ENCODE measurements at places on chromosomes 16 and 17.

GRCh38 chr17:7136266-7136877 is 21.8 kb upstream of the ASGR2 start:
- DNase-seq: peak; percentile 59

GRCh38 chr17:12866244-12866643 is 76.9 kb downstream of the ARHGAP44 start:
- DNase-seq: no peak

DNA sequence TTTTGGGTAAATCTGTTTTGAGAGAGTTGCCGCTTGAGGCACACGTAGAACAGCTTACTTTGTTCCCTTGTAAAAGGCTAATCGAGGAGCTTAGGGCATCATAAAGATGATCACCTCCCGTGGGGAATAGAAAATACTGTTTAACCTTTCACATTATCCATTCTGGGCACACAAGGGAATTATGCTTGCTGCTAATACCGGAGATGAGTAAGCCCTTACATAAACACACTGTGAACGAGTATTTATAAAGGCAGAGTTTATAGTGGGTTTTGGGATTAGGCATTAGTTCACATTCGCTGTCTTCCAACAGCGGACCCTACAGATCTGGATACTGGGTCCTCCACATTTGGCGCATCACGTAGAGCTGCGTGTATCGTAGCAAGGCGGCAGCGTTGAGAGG is 51.2 kb upstream of the CNTNAP4 start:
- DNase-seq: no peak

GRCh38 chr16:58509256-58510096 is 5.8 kb upstream of the SETD6 start:
- no peak for DNase-seq

DNA sequence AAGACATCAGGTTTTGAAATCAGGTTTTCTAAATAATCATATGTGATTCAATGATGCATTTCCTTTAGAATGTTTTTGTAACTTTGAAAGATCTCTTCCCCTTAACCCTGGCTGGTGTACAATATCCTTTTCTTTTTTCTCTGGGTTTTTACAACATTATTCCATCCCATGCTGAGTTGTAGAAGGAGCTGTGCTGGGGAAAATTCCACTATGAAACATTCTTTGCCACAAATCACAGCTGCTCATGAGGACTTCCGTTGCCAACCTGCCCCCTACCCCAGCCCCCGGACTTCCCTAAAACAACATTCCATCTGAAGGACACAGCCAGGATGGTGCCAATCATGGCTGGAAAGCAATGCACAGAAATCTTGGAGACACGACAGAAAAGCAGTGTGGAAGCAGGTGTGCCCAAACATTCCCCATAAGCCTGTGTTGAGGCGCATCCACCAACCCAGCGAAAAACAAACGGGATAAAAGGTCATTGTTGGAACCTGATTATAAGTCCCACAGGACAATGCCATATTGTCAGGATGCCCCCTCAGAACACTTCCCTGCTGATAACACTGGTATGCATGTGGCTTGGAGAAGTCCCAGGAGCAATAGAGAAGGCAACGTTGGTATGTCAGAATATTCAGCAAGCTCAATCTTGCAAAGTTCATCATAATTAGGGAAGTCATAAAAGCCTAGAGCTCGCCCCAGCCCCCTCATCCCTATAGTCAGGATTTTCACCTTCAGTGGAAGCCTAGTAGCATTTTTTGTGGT is 475.0 kb downstream of the HS3ST3B1 start:
- DNase-seq: no peak

DNA sequence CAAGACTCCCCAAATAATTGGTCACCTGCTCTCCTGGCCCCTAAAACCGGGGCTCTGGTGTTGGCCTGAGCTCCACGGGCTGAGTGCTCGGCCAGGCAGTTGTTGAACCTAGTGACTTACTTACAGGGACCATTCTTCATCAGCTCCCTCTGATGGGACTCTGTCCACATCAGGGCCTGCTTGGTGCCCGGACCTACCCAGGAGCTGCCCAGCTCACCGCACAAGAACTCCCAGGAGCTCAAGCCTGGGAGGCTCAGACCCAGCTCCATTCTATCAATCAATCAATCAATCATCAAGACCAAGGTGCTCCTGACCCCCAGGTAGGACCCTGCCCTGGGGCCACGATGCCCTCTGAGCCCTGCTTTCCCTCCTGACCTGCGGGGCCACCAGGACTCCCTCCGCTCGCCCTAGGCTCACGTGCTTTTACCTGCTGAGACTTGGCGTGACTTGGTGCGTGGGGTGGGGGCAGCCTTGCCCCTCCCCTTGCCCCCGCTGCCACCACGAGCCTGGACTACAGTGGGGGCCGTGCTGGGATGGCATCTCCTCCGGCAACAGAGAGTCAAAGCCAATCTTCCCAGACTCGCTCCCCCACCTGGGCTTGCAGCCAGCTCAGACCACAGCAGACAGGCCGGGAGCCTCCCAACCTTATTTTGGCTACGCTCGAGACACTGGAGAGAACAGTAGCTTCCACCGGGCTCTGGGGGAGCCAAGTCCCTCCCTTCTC is 15.7 kb downstream of the IL34 start:
- DNase-seq: no peak

DNA sequence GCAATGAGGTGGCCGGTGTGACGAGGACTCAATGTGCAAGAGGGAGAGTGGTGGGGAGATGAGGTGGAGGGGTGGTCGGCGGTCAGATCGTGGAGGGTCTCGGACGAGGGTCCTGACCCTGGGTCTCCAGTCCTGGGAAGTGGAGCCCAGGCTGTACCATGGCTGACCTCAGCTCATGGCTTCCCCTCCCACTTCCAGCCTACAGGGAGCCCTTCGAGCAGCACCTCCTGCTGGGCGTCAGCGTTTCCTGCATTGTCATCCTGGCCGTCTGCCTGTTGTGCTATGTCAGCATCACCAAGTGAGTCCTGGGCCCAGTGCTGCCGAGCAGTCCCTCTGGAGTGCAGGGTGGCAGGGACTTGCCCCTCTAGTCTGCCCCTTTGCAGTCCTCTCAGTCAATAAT is 41.8 kb downstream of the IL4R start:
- no peak for DNase-seq

DNA sequence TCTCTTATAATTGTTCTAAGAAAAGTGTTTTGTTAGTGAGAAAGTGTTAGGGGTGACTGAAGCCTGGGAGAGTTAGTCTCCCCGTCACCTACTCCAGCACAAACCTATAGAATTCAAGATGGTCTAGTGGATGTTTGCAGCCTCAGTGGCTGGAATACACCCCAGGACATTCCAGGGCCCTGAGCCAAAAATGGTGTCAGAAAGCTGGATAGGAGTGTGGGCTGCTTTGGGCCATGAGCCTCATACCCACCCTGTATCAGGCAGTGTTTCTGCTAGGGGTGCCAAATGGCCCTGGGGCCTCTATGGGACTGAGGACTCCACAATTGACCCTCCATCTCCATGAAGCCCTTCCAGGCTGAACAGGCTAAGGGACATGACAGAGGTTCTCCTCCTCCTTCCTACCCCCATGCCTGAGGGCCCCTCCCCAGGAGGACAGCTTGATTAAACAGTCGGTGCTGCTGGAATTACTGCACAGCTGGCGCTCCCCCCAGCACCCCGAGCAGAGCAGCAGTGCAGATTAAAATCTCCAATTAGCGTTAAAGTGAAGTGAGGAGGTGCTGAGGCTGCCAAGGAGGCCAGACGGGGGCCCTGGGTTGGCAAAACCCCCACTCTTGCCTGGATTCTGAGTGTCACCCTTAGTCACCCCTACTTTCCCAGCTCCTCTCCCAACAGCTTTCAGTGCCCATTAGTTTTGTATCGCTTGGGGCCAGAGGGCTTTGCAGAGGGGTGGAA is 59.1 kb downstream of the NEUROD2 start:
- no peak for DNase-seq

DNA sequence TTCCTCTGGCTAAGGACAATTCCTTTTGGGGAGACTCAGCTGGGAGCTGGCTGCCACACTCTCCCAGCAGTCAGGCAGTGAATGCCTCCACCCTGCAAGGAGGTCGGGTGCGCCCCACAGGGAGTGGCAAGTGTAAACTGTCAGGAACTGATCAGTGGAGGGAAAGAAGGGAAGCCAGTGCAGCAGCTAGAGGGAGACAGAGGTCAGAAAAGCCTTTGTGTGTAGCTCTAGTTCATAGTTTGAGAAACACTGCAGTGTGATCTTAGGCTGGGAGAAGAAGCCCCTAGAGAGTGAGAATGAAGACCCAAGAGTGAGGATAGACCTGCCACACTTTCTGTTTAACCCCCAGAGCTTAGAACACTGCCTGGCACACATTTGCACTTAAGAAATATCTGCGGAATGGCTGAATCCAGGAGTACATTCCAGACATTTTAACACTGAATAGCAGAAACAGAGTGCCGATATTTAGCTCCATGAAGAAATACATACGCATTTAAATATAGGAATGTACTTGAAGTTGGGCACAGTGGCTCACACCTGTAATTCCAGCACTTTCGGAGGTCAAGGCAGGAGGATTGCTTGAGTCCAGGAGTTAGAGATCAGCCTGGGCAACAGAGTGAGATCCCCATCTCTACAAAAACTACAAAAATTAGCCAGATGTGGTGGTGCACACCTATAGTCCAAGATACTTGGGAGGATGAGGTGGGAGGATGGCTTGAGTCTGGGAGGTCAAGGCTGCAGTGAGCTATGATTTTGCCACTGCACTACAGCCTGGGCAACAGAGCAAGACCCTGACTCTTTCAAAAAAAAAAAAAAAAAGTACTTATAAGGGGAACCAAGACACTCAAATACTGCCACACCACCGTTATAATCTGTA is 11.1 kb upstream of the SLC5A11 start:
- DNase-seq: no peak

- no peak for DNase-seq
Measured at GRCh38 chr16:1771864-1772361, 570 bp upstream of the NME3 start.

DNA sequence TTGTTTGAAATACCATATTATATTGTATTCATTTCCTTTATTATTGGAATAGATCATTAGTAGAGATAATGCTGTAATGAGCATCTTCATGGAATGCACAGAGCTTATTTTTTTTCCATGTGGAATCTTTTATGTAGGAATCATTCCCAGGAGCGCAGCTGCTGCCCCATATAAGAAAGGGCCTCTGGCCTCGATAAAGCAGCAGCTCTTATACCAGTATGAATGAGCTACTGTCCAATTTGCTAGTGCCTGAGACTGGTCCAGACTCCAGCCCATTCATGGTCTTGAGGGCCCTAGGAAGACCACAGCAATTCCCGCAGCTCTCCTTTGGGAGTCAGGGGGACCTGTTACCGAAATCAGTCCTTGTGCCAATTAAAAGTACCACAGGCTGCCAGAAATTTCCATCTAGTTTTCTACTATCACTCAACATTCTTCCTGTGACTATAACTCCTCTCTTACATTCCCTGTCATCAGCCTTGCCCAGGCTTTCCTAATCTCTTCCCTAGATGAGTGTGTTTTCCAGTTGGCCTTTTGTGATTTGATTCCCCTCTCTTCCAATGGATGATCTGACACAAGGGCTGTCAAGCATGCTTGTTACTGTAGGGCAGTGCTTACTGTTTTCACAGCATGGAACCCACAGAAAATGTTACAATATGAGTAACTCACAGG is 1.9 kb downstream of the ZNF843 start:
- no peak for DNase-seq

DNA sequence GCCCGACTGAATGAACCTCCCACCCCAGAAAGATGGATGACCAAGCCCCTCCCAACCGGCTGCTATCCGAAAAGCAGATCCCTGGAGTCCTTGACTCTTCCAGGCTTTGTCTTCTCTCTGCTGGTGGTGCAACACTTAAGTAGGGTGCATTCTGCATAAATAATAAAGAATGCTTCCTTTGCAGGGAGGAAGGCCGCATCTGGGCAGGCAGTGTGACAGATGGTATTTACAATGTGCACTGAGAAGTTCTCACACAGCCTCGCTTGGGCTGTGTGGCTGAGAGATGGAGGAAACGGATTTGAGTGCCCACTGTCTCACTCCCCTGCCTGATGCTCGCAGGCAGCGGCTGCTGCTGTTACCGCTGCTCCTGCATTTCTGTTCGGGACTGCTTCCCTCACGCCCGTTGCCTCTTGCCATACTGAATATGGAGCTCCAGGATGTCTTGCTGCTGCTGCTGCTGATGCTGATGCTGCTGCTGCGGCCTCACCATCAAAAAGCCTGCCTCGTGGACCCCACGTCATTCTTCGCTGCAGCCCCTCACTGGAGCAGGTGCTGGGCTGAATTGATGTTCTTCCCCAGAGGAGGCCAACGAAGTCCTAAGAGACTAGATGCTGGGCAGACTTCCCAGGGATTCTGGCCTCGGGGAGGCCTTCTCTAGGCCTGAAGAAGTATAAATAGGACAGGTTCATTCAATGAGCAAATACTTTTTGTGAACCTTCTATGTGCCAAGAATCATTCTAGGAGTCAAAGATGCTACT is 7.1 kb upstream of the RHBDL3 start:
- DNase-seq: no peak

DNA sequence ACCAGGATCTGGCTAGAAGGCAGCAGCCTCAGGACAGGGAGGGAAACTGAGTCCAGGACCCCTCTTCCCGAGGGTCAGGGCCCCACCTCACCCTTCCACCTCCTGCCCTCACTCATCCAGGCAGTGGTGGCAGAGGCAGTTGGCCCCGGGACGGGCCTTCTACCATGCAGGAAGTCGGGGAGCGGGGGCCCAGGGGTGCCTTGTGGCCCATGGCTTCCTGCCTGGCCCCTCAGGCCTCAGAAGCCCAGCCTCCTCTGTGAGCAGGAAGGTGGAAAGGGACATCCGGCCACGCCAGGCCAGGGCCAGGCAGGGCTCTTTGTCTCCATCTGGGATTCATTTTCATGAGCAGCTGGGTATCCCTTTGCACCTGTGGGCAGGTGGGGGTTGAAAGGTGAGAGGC is 58.5 kb downstream of the BAHCC1 start:
- DNase-seq: no peak

GRCh38 chr17:76414334-76415295 is 30.2 kb downstream of the SPHK1 start:
- DNase-seq: no peak

GRCh38 chr17:65018610-65019316 is 37.8 kb downstream of the GNA13 start:
- DNase-seq: no peak

DNA sequence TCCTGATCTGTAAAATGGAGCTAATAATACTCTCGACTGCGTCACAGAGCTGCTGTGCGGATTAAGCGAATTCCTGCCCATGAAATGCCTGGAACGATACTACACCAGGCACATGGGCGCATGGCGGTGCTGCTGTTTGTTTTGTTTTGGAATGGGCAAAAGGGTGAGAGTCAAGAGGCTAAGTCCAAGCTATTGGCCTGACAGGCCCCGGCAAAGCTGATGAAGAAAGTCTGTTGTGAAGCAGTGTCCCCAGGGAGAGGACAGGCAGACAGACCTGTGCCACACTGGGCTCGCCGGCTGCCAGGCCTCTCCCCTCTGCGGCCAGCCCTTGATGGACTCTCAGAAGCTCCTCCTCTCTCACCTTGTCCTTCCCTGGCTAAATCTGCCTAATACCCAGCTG is 31.3 kb upstream of the RASD1 start:
- DNase-seq: no peak

GRCh38 chr16:87982581-87983041 is 31.4 kb downstream of the BANP start:
- no peak for DNase-seq

Data from activated naive CD8-positive, alpha-beta T cell treated with anti-CD3 and anti-CD28 coated beads, Interleukin-2, amount 50 U/mL, for 16 hours (primary cell).